Inflammatory macrophage treated with lipopolysaccharide for 1 hour (primary cell): ENCODE measurements at places on chromosomes 2 and 18.

GRCh38 chr2:124875627-124876244 is 850.6 kb downstream of the CNTNAP5 start:
- DNase-seq = no peak

- DNase-seq = no peak
Measured at GRCh38 chr2:157611110-157611509, 17.6 kb downstream of the ACVR1C start.

- no peak for DNase-seq
Measured at GRCh38 chr2:25090801-25091200, 48.9 kb downstream of the EFR3B start.

- DNase-seq = no peak
Measured at GRCh38 chr2:202035941-202036372, 2.3 kb downstream of the FZD7 start.

- peak; percentile 91 for DNase-seq
Measured at GRCh38 chr2:113169586-113169985, 4.2 kb upstream of the PSD4 start.

DNA sequence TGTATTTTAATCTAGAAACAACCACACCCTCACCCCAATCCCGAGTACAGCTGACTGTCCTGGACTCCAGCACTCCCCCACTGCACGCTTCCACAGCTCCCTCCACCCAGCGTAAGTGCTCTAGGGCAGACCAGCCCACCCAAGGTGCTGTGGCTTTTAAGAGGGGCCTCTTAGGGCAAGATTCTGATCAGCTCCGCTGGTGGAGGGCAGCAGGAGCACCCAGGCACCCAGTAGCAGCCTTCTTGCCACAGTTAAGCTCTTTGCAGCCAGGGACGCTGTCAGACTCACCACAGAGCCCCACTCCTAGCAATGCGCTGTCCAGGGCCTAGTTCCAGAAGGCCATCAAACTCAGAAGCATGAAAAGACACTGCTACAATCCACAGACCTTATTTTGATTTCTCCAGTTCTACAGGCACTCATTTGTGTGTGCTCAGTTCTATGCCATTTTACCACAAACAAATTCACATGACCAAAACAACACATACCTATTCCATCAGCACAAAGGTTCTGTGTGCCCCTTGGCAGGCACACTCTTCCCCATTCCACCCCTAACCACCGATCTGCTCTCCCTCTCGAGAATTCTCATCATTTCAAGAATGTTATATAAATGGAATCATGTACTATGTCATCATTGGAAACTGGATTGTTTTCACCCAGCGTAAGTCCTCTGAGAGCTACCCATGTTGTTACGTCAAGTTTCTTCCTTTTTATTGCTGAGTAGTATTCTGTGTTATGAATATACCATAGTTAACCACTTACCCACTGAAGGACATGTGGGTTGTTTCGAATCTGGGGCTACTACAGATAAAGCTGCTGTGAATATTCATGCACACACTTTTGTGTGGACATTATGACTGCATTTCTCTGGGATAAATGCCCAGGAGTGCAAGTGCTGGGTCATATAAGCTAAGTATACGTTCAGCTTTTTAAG is 40.4 kb downstream of the PTPN2 start:
- DNase-seq = no peak

DNA sequence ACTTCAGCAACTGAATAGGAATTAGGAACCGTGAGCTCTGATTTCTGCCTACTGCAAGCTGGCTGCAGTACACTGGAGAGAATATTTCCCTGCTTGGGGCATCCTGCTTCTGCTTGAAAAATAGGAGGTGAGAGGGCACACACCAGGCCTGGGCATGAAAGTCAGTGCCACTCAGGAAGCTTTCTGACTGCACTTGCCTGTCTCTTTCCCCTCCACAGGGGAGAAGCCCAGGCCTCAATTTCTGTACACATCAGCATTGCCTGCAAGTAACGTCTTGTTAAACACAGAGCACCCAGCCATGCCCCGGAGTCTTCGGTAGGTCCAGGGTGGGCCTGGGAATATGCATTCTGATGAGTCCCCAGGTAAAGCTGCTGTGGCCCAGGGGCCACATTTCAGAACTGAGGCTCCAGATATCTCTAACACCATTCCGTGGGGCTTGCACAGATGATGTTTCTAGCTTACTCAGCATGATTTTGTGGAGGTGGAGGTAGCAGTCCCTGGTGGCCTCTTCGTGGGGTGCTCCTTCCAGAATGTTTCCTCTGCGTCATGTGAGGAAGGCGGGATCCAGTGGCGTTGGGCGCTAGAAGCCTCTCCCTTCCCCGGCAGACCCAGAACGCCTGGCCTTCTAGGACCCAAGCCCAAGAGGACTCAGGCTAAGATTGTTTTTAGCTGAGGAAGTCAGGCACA is 114.1 kb downstream of the ZBTB7C start:
- DNase-seq = no peak

GRCh38 chr2:148613231-148614013 is 31.1 kb upstream of the EPC2 start:
- DNase-seq = no peak

GRCh38 chr2:47336259-47337238 is 66.4 kb upstream of the MSH2 start:
- DNase-seq = peak; percentile 33

- no peak for DNase-seq
Measured at GRCh38 chr2:12877761-12878160, 161.0 kb downstream of the TRIB2 start.

DNA sequence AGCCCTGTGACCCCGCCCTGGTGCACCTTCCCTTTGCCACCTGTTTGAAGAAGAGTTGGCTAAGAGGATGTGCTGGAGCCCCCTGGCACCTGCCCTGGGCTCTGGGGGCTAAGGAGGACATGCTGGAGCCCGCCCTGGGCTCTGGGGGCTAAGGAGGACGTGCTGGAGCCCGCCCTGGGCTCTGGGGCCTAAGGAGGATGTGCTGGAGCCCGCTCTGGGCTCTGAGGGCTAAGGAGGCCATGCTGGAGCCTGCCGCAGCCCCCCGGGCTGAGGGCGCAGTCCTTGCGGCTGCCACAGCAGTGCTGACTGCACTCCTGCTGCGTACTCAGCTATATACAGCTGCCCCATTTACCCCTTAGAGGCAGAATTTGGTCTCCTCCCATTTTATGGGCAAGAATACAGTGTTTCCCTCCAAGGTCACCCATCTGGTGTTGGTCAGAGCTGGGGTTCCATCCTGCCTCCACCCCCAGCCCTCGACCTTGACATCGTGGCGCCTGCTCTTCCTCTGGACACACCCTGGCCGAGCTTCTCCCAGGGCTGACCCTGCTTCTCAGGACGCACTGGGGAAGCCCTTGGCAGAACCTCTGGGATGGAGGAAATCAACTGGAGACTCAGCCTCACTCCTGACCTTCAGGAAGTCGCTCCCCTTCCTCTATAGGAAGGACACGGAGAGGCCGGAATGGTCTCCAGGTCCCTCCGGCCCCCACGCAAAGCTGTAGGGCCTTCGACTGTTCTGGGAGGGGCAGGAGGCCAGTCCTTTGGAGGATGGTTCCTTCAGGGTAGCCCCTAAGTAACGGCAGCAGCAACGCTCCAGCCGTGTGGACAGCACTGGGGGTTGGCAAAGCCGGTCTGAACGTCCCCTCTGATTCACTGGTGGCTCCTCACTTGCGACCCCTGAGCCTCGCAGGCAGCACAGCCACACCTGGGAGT is 65.0 kb upstream of the HPCAL1 start:
- no peak for DNase-seq

- no peak for DNase-seq
Measured at GRCh38 chr2:65537651-65538385, 105.4 kb upstream of the SPRED2 start.

- no peak for DNase-seq
Measured at GRCh38 chr2:98514879-98515249, 70.2 kb downstream of the INPP4A start.

DNA sequence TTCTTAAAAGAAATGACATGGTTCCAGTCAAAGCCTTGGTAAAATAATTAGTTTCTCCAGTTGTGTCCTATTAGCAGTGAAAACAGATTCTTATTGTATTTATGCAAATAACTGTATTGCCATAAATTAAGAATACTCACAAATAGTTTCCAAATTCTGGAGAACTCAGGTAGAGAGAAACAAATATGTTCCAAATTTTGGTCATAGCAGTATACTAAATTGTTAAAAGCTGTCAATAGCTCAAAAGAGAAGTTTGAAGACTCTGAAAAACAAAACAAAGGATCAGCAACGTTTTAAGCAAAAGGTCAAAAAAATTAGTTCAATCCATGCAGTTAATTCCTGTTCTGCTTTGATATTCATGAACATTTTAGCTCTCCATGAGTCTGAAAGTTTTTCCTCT is 25.5 kb downstream of the ELMOD3 start:
- DNase-seq = no peak

DNA sequence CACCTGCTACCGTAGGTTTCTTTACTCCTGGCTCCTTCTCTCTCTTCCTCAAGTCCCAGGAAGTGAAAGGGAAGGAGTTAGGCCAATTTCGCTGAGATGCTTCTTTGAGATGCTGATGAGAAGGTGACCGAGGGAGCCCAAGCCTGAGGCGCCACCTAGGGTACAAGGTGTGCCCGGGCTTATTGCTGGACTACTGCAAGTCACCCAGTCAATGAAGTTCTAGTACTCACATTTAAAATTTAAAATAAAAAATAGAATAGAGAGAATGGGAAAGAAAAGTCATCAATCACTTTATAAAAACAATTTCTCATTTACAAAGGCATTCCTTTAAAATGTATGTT is 45.3 kb downstream of the ACAA2 start:
- DNase-seq = no peak

- DNase-seq = no peak
Measured at GRCh38 chr2:40497251-40497859, 45.5 kb upstream of the SLC8A1 start.

GRCh38 chr2:11498543-11499034 is 32.6 kb upstream of the E2F6 start:
- no peak for DNase-seq

DNA sequence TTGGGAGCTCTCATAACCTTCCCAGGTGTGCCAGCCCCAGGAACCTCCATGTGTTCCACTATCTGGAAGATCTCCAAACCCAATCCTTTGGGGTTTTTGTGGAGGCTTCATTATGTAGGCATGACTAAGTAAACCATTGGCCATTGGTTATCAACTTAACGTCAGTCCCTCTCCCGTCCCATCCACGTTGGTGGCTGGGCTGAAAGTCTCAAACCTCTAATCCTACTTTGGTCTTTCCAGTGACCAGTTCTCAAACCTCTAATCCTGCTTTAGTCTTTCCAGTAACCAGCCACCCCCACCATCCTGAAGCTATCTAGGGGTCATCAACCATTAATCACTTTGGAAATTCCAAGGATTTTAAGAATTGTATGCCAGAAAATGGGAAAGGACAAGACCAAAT is 704.7 kb upstream of the TMEFF2 start:
- DNase-seq = no peak

DNA sequence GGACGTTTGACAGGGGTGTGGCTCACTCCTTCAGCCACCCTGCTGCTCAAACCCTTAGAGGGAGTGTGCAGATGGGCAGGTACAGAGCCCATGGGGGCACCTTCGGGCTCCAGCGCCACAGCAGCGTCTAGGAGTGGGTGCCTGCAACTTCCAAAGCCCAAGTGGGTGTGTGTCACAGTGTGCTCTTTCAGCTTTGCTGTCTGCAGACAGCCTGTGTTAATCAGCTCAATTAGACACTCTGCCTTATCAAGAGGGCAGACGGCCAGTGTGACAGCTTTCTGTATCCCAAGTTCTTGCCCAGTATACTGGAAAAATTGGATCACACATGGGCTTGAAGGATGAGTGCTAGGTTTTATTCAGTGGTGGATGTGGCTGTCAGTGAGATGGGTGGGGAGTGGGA is 96.7 kb downstream of the AP1S3 start:
- no peak for DNase-seq

DNA sequence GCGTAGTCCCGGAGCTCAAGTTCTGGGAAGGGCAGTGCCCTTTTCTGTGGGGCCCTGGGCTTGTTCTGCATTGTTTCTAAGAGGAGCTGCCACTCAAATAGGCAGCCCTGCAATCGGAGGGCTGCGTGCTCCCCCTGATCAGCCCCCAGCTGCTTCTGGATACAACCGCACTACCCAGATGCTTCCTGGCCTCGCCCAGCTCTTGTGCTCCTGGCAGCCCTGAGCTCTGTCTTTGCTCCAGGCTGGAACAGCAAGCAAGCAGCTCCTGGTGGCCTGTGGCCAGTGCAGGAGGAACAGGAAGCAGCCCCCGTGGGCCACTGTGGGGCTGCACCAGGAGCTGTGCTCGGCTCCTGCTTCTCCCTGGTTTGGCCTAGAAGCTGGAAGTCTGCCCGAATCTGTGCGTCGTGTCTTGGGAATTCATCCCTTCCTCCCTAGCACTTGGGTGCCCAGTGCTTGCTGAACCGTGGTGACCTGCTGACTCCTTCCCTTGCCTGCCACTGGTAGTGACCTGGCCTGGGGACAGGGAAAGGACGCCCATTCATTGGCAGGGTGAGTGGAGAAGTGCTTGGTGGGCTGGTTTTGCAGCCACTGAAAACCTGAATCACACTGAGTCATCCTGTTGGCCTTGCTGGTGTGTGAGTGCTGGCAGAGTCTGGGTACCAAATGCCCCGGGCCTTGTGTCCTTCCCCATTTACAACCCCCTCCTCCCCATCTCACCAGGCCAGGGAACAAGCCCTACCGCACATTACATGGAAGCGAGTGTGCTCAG is 27.3 kb upstream of the NTSR2 start:
- DNase-seq = peak; percentile 19

GRCh38 chr2:14543284-14543683 is 89.2 kb upstream of the LRATD1 start:
- DNase-seq = no peak

DNA sequence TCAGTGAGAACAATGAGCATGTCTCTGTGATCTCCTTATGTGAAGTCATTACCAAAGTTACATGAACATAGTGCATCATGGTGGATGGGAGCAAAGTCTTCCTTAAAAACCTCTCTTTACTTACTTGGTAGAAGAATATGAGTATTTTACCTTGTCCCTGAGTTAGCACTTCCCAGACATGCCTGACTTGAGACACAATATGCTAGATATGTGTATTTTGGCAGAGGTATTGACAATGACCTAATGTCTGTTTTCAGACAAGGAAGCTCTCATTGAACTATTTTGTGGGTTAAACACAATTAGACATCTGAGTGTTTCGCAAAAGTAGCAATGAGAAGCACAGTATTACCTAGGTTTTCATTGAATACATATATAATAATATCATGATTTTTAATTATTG is 99.1 kb upstream of the MC4R start:
- DNase-seq = no peak
